ENCODE measurements at places on chromosomes 1 and 21. TPM values are rescaled to one million over a fixed set of nuclear protein-coding genes. Genes with fewer than 3 reads are reported as not detected.
A peak's percentile ranks its signal among the peaks of the same experiment; 100 is the strongest.

Gene ARHGAP29
- not detected for total RNA-seq

Gene RGS1
- total RNA-seq, result 27.1 TPM

- DNase-seq, result peak; percentile 50
Observed at GRCh38 chr1:225877580-225877979, 4.6 kb downstream of the TMEM63A start.

- no peak for DNase-seq
Observed at GRCh38 chr1:94908190-94908589, 18.7 kb downstream of the CNN3 start.

DNA sequence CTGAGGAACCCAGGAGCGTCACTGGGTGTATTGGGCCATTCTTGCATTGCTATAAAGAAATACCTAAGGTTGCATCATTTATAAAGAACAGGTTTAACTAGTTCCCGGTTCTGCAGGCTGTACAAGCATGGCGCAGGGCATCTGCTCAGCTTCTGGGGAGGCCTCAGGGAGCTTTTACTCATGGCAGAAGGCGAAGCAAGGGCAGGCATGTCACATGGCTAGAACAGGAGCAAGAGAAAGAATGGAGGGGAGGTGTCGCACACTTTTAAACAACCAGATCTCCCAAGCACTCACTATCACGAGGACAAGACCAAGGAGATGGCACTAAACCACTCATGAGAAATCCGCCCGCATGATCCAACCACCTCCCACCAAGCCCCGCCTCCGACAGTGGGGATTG, 65.2 kb downstream of the PSMG1 start:
- DNase-seq, result no peak

- DNase-seq, result no peak
Observed at GRCh38 chr1:11789126-11790067, 16.4 kb downstream of the MTHFR start.

DNA sequence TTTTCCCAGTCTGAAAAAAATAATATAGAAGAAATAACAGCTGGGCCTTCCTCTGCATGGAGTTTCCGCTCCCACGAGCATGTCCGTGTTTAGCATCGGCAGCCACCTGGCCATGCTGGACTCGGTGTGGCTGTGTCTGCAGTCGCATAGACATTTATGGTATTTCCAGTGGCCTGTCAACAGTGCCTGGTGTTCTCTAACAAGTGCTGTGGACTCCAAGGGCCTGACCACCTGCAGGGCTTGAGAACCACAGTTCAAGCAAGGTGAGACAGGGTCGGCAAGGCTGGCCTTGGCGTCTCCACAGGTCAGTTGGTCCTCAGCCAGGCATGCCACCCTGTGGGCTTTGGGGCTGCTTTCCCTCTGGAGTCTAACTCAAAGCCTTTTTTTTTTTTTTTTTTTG, 124.8 kb downstream of the PGBD5 start:
- DNase-seq, result no peak
